ENCODE measurements at places on chromosomes 5 and 9.

- no peak for DNase-seq
These were observed 223.7 kb downstream of the DMRT2 start for GRCh38 chr9:1273859-1274258.

- DNase-seq, result no peak
These were observed 169.1 kb downstream of the CSNK1G3 start for GRCh38 chr5:123681061-123681460.

GRCh38 chr9:8074713-8075286 lies 275.2 kb upstream of the DMAC1 start:
- no peak for DNase-seq

DNA sequence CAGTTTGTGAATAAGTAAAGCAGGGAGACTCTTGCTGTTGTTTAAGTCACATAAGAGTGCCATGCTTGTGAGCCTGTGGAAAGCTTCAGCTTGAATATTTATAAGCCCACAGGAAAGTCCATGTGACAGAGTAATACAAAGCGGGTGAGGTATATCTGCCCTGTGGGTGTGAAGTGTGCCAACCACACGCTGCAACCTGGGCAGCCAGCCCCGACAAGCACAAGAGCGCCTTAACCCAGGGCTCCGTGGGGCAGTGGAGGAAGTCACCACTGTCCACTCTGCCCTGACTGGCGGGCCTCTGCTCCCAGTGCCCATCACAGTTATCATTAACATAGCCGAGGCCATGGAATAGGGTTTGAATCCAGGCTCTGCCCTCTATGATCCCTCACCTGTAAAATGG lies 132.2 kb downstream of the SCAMP1 start:
- no peak for DNase-seq

DNA sequence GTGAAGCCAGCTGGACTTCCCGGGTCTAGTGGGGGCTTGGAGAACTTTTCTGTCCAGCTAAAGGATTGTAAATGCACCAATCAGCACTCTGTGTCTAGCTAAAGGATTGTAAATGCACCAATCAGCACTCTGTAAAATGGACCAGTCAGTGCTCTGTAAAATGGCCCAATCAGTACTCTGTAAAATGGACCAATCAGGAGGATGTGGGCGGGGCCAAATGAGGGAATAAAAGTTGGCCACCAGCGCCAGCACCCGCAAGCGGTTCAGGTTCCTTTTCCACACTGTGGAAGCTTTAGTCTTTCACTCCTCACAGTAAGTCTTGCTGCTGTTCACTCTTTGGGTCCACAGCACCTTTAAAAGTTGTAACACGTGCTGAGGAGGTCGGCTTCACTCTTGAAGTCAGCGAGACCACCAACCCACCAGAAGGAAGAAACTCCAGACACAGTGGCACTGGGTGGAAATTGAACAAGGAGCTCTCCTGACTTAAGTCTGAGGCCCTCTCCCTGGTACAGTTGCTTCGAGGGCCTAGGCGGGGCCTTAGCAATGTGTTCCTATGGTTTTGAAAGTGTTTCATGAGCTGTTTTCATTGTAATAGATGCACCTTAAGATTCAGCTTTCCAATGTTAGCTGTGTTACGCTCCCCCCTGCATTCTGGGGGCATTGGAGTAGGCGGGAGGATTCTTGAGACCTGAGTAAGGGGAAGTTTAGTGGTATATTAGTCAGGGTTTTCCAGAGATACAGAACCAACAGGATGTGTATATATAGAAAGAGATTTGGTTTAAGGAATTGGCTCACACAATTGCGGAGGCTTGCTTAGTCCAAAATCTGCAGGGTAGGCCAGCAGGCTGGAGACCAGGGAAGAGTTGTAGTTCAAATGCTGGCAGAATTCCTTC lies 21.5 kb upstream of the MYO10 start:
- DNase-seq, result no peak

DNA sequence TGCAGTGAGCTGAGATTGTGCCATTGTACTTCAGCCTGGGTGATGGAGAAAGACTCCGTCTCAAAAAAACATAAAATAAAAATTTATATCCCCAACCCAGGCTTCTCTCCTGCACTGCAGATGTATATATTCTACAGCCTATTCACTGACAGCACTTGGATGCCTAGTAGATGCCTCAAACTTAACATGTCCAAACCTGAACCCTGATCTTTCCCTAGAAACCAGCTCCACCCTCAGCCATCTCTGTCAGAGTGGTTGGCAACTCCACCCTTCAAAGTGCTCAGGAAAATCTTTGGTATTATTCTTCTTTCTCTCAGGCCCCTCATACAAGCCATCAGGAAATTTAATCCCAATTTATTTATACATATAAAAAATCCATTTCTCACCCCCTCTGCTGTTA lies 36.9 kb upstream of the TXN start:
- DNase-seq, result no peak

- DNase-seq, result no peak
These were observed 266.6 kb downstream of the SMARCA2 start for GRCh38 chr9:2281803-2282185.

DNA sequence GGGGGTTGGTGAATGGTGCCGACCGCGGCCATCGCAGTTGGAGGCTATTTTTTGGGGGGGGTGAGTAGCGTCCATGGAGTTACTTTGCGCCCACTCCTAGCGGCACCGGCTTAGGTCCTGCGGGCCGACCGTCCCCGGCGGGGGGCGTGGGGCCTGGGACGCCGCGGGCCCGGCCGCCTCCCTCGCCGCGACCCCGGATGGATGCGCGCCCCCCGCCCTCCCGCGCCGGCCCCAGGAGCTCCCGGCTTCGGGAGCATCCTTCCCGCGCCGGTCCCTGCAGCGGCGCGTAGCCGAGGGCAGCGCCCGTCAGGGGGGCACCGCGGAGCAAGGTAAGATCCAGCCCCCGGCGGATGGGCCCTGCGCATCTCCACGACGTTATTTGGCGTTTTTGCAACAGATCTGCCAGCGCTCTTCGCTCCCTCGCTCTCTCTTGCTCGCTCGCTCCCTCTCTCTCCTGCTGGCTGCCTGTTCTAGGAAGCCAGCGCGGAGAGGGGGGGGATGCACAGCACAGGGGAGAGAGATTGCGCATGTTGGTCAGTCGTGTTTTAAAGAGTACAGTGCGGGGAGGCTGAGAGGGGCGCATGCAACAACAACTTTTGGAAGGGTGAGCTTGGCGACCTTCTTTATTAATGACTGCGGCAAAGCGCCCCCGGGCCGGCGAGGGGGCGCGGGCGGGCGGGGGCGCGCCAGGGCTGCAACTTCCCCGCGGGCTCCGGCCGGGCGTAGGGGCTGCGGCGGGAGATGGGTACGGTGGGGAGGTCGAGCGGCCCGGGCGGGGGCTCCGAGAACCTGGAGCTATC lies 413 bp downstream of the JADE2 start:
- DNase-seq, result no peak

DNA sequence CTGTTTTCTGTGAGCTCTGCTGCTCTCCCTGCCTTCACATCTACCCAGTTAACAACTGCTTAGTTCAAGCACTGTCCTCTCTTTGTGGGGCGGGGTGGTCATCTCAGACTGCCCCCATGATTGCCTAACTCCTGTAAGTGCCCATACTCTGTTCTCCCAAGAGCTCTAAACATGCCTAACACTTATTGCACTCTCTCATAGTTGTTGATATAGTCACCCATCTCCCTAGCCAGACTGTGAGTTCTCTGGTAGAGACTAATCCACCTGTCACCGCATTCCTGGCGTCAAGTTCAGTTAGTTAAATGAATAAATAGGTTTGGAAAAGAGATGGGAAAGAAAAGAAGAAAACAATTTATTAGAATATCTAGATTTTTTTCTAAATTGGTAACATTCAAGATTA lies 18.3 kb upstream of the MUSK start:
- no peak for DNase-seq

GRCh38 chr9:100211476-100211875 lies 112.4 kb downstream of the INVS start:
- DNase-seq, result no peak

- no peak for DNase-seq
These were observed at the start of gene SPINK6 for GRCh38 chr5:148202531-148203203. TSS of gene SPINK6 (plus strand) at chr5:148203042. CDS start at chr5:148203097, 55 bp downstream.

DNA sequence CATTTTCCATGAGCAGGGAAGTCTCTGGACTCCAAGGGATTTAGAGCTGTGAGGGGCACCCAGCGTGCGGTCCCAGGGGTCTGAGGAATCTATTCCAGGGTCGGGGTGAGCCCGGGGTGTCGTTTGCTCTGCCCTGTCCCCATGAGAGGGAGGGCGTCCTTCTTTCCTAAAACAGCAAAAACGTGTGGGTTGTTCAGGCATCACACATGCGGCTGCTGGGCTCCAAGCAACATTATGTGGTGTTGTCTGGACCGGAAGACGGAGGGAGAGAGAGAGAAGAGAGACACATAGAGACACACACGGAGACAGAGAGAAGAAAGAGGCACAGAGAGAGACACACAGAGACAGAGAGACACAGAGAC lies 42.7 kb upstream of the COL5A1 start:
- no peak for DNase-seq

- no peak for DNase-seq
These were observed 296.9 kb downstream of the ADGRV1 start for GRCh38 chr5:90855296-90856010.

GRCh38 chr9:117487555-117488175 lies 72.8 kb upstream of the ASTN2 start:
- DNase-seq, result no peak

GRCh38 chr5:98772415-98773213 lies 849 bp upstream of the RGMB start:
- DNase-seq, result no peak

GRCh38 chr5:79990598-79991507 lies at the start of gene MTX3:
TSS of gene MTX3 (minus strand) at chr5:79991262. CDS start at chr5:79991238, 24 bp downstream.
- DNase-seq, result peak; percentile 15

- no peak for DNase-seq
These were observed 14.5 kb downstream of the SLC6A18 start for GRCh38 chr5:1239505-1240251.

Data from cortex of kidney (tissue), 1 donor.